ENCODE measurements at places on chromosomes 13 and 19.

DNA sequence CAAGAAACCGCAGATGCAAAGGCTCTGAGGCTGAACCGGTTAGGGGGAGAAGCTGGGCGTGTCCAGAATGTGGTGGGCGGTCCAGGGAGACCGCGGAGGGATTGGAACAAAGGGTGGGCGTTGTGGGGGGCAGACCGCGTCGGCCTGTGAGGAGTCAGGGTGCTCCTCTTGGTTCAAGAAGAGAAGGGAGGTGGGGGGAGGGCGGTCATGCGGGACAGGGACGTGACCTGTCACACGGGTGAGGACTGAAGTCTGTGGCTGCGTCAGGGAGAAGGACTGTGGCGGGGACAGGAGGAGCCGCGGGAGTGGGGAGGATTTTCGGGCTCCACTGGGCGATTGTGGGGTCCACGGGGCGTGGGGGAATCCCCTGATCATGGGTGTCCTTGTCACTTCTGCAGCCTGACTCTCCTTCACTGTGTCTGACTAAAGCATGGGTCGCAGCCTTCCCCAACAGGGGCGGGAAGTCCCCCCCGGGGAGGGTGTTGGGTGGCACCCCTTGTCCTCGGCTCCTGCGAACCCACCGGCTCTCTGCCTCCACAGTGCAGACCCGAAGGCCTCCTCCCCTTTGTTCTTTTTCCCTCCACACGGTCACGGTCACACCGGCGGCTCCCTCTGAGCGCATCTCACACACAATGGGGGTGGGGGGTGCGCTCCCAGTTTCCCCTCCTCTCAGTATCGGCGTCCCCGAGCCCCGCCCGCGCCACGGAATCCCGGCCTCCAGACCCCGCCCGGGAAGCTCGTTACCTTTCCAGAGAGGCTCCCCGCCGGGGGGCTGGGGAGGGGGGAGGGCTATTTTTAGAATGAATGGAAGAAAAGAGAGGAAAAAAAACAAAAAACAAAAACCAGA is 16.4 kb upstream of the KCNN1 start:
- no peak for DNase-seq

- DNase-seq: no peak
These were observed 154.0 kb downstream of the RGCC start for GRCh38 chr13:41611385-41611784.

GRCh38 chr13:33194820-33195692 is 90.5 kb downstream of the STARD13 start:
- peak; percentile 99 for DNase-seq

GRCh38 chr13:35722458-35723052 is 246.1 kb upstream of the MAB21L1 start:
- no peak for DNase-seq

DNA sequence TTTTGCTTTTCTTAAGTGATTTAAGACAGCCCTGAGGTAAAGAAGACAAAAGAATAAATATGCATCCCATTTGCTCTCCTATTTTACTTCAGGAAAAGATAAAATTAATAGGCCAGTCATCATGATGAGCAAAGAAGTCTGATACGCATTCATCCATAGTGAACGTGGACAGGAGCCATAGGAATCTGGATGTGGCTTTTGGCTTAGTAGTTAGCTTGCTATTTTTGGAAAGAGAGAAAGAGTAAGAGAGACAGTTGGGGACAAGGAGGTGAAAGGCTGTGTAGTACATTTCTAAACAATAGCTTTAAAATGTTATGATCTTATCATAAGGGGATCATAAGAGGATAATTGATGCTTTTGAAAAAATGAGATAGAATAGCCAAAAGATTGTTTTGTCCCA is 545.2 kb downstream of the IRS2 start:
- peak; percentile 28 for DNase-seq

DNA sequence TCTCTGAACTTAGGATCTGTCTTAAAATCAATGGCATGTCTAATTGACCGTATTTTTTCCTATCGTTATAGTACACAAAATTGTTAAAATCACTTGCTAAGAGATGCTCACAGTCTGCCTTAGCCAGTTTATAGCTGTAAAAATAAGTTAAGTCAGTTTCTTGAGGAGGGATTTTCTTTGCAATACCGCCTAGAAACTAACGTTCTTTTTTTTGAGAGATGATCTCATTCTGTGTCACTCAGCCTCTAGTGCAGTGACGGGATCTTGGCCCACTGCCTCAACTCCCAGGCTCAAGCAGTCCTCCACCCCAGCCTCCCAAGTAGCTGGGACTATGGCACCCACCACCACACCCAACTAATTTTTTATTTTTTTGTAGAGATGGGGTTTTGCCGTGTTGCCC is 4.4 kb downstream of the CKAP2 start:
- DNase-seq: peak; percentile 78

- DNase-seq: peak; percentile 89
These were observed 21.4 kb upstream of the ZNF181 start for GRCh38 chr19:34712395-34713261.

DNA sequence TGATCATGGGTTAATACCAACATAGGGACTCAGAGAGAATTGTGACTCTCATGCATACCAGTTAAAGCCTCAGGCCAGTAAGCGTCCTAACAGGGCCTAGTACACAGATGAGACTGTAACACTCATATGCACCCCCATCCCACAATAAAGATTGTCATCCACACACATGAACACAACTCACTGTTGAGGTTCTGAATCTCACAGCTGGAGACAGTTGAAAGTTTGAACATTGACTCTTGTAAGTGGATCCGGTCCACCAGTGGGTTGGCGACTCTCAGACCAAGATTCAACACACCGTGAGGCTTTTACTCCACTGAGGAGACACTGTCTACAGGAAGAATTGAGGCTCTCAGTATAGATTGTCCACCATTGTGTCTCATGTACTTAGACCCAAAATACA is 88.1 kb downstream of the ZNF429 start:
- DNase-seq: no peak

GRCh38 chr19:46644720-46645119 is 8.7 kb upstream of the GNG8 start:
- DNase-seq: no peak

DNA sequence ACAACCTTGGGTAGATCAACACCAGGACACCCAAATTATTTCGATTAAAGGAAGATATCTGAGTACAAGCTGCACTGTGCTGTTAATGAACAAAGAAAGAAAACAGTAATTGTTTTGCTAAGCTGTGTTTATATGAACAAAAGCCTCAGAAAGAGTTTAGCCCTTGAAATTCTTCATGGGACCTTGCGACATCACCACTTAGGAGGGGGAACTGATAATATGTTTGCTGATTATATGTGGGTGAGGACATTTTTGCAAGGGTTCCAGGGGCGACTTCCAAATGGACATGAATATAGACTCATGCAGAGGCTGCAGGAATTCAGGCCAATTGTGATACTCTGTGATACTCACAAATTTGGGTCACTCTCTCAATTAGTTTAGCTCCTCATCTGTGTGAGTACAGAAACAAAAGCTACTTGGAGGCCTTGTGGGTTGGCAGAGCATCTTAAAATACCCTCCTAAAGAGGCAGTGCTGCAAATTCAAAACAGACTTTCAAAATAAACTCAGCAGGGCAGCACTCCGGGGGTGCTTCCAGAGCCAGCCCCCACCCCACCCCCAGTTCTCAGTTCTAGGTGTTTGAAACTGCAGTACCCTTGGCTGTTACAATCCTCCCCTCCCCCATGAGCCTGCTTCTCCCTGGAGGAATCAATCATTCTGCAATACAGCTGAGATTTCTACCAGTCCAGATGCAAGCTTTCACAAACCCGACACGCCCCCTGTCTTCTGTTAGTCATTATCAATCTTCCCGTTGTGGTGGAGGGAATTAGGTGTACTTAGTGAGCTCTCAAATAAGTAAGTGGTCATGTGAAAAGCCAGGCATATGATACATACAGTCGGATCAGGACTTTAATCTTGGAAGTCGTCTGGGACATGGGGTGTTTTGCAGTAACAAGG is 97.0 kb upstream of the MBNL2 start:
- DNase-seq: peak; percentile 81

Data from cardiac fibroblast (primary cell).